ENCODE measurements at places on chromosomes 7 and 10. TPM values are rescaled to one million over a fixed set of nuclear protein-coding genes. Genes with fewer than 3 reads are reported as not detected.

TWIST1 gene
- total RNA-seq: 20.8 TPM

AQP1 gene
- total RNA-seq: 3.8 TPM

FBXW4 gene
- total RNA-seq: 12.8 TPM

ZNF488 gene
- not detected for total RNA-seq

INA gene
- 0.12 TPM for total RNA-seq

UCMA gene
- total RNA-seq: not detected

Data from cardiac ventricle fibroblast (primary cell).